ENCODE measurements at places on chromosomes 7 and 10.

DNA sequence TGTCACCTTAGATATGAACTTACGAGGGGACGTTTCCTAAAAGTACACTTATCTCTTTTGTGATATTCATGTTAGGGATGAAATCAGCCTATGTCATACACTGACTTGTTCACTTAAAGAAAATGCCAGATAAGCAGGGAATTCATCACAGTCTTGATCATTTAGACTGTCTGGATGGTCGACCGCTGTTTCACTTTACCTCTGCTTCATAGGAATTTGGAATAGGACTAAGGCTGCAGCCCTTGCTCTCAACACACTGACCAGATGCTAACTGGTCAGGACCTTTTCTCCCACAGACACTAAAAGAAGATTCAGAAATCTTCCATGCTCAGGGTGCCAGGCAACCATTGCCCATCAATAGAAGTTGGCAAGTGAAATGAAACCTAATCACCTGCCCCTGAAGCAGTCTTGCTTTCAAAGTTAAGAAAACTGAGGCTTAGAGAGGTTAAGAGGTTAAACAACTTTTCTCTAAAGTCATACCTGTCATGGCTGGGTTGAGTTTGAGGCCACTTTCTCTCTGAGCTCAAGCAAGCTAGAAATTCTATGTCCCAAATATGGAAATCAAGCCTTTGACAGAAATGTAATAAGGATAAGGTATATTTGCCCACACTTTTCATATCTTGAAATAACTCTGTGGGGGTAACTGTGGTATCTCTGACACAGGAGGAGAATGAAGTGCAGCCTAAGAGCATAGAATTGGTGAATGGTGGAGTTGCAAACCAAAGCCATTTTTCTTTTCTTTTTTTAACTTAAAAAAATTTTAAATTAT, 77.1 kb downstream of the MAP3K8 start:
- DNase-seq = no peak

- DNase-seq = no peak
Observed at GRCh38 chr7:31705377-31705776, 18.4 kb downstream of the PPP1R17 start.

GRCh38 chr10:100889546-100889945, 23.2 kb upstream of the SLF2 start:
- DNase-seq = no peak

GRCh38 chr7:73437621-73438416, 4.2 kb downstream of the FZD9 start:
- no peak for DNase-seq

DNA sequence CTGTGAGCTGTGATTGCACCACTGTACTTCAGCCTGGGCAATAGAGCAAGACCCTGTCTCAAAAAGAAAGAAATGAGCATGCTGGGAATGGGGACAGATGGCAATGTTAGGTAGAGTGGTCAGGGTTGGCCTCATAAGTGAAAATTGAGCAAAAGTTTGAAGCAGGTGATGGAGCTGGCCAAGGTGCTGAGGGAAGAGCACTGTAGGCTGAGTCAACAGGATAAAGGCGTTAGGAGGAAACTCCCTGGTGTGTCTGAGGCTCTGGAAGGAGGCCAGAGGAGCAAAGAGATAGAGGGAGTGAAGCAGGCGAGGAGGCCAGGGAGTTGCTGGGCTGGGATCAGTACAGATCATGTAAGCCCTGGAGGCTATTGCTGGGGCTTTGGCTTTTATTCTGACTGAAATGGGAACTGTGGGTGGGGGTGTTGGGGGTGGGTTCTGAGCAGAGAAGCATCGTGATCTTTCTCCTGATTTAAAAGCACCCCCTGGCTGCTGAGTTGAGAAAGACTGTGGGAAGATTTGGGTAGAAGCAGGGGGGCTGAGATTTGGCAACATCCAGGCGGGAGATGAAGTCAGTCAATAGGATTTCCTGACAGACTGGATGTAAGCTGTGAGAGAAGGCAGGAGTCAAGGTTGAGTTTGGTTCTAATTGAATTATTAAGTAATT, 52.5 kb upstream of the VKORC1L1 start:
- DNase-seq = no peak

- no peak for DNase-seq
Observed at GRCh38 chr10:117483056-117483590, 59.4 kb upstream of the EMX2 start.

- DNase-seq = no peak
Observed at GRCh38 chr10:130038611-130039109, 72.0 kb downstream of the C10orf143 start.

DNA sequence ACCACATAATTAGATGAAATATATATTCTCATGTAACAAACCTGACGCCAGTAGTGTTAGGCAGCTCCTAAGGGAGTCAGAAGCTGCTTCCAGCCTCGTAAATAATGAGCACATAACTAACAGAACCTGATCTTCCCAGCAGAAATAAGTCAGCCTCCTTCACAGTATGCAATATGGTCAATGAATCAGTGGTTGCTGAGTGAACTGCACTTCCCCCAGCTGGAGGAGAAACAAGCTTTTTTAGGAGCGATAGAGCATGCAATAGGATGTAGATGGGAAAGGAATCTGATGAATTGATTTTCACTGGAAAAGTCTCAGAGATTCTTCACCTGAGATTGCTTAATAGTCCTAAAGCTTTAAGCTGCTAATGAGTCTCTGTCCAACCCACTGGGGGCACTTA, 337.2 kb upstream of the LRGUK start:
- DNase-seq = peak; percentile 19
